ENCODE measurements at places on chromosomes 5 and 9.

DNA sequence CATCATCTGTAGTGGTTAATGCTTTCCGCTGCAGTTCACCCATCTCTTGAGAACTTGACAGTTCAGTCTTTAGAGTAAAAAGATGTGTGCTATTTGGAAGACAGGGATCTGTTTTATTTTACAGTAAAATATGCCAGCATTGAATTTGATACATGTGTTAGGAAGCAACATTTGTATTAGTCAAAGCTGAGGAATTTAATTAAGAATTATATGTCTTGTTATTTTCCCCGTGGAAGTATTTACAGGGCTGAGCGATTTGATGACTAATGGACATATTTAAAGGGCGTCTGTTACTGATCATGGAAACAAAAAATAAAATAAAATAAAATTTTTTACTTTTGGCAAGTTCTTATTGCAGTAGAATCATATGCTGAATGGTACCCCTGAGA lies 101.3 kb downstream of the PAM start:
- DNase-seq, result no peak

GRCh38 chr5:149818116-149818515 lies 88.0 kb downstream of the PPARGC1B start:
- no peak for DNase-seq

DNA sequence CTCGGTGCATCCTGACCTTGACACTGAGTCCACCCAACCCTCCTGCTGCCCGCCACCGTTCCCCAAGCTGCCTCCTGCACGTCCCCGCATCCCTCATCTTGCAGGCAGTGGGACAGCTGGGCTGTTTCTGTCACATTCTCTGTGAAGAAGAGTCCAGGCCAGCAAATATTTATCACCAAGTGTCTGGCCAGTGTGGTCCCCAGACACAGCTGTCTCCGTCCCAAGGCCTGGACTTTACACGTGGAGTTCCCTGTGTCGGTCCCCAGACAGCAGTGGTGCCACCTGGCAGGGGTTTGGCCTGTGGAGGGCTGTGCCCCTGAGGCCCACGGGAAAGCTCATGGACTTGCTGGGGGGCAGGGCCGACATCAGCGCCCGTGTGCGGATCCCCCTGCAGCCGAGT lies 9.2 kb upstream of the SLC12A7 start:
- DNase-seq, result no peak

DNA sequence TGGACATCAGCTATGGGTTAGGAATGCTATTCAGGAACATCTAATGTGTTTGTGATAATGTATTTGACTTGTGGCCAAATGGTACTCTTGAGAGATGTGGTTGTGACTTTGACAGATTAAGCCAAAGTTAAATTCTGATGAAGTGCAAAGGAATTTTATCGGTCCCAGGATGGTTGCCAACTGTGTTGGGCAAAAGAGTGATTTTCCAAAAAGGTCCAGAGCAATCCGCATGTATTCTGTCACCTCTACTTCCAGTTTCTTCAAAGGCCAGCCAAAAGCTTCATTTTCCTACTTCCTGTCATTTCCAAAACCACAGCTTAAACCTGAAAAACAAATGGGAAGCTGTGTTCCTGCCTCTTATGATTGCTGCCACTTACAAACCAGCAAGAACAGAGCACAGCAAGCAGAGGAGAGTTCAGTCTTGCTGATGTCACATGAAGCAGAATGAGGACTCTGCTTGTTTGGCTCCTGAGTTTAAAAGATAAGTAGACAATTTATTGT lies 59.8 kb downstream of the MARCHF3 start:
- no peak for DNase-seq

- no peak for DNase-seq
Measured at GRCh38 chr5:34624691-34625090, 31.4 kb upstream of the RAI14 start.

- DNase-seq, result no peak
Measured at GRCh38 chr9:13082796-13083195, 196.7 kb downstream of the MPDZ start.

DNA sequence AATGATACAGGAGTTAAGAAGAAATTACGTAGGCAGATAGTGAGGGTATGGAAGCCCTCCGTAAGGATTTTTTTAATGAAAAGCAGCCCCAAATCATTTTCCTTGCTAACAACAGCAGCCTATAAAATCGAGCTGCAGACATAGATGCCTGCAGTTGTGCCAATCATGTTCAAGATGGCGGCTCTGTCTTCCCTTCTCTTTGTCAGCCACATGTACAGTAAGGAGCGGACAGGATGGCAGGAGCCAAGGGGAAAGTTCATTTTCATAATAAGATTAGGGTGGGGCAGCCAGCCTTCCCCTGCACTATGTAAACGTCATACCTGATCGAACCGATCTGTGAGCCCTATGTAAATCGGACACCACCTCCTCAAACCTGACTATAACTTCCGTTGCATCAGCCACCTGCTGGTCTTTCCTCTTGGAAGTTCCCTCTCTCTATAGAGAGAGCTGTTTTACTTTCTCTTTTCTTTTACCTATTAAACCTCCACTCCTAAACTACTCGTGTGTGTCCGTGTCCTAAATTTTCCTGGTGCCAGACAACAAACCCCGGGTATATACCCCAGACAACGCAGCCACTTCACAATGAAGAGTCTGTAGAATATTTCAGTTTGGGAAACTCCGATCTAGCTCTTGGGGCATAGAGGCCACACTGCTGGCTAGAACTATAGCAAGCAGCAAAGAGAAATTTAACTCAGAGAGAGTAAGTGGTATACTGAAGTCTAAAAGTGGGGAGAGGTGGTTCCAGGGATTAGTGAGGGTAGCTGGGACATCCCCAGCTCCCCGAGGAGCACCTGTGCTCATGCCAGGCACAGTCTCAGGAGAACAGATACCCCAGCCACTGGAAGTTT lies 20.8 kb upstream of the SLC24A2 start:
- no peak for DNase-seq

GRCh38 chr9:134785325-134786108 lies 95.1 kb upstream of the FCN2 start:
- no peak for DNase-seq
